ENCODE measurements at places on chromosomes 7 and 10. TPM values are rescaled to one million over a fixed set of nuclear protein-coding genes. Genes with fewer than 3 reads are reported as not detected.

The CD36 gene
- polyA plus RNA-seq: 2.0 TPM

The SFRP5 gene
- not detected for polyA plus RNA-seq

The IFIT1B gene
- polyA plus RNA-seq: 0.11 TPM

The INPP5A gene
- polyA plus RNA-seq: 0.30 TPM

The ZNF800 gene
- 33.4 TPM for polyA plus RNA-seq

The SPDYE9 gene
- polyA plus RNA-seq: not detected

The IGFBP1 gene
- polyA plus RNA-seq: not detected

The HGF gene
- polyA plus RNA-seq: not detected

The C10orf53 gene
- not detected for polyA plus RNA-seq

The HOXA7 gene
- polyA plus RNA-seq: not detected

The ATP6V0A4 gene
- polyA plus RNA-seq: not detected

The NEUROG3 gene
- not detected for polyA plus RNA-seq

The LAMB1 gene
- not detected for polyA plus RNA-seq

The UTF1 gene
- polyA plus RNA-seq: not detected

The CRYGN gene
- polyA plus RNA-seq: not detected

The LRRC4 gene
- 0.08 TPM for polyA plus RNA-seq

The NOS3 gene
- 0.21 TPM for polyA plus RNA-seq

The RBM20 gene
- not detected for polyA plus RNA-seq

The GBX1 gene
- not detected for polyA plus RNA-seq

The CTBP2 gene
- 89.8 TPM for polyA plus RNA-seq

The PRF1 gene
- 4,156 TPM for polyA plus RNA-seq

The IQUB gene
- not detected for polyA plus RNA-seq

The WEE2 gene
- not detected for polyA plus RNA-seq

The MICU1 gene
- polyA plus RNA-seq: 21.2 TPM

The VAX1 gene
- polyA plus RNA-seq: not detected

The IL6 gene
- polyA plus RNA-seq: not detected

The SH3PXD2A gene
- polyA plus RNA-seq: 0.07 TPM

The TDRD1 gene
- not detected for polyA plus RNA-seq

The HKDC1 gene
- polyA plus RNA-seq: 0.16 TPM

The ARL4A gene
- polyA plus RNA-seq: 24.9 TPM

The GNB2 gene
- 61.4 TPM for polyA plus RNA-seq
